Cardiac muscle cell (in vitro differentiated cells and primary cell): ENCODE measurements at places on chromosomes 3 and 15.

DNA sequence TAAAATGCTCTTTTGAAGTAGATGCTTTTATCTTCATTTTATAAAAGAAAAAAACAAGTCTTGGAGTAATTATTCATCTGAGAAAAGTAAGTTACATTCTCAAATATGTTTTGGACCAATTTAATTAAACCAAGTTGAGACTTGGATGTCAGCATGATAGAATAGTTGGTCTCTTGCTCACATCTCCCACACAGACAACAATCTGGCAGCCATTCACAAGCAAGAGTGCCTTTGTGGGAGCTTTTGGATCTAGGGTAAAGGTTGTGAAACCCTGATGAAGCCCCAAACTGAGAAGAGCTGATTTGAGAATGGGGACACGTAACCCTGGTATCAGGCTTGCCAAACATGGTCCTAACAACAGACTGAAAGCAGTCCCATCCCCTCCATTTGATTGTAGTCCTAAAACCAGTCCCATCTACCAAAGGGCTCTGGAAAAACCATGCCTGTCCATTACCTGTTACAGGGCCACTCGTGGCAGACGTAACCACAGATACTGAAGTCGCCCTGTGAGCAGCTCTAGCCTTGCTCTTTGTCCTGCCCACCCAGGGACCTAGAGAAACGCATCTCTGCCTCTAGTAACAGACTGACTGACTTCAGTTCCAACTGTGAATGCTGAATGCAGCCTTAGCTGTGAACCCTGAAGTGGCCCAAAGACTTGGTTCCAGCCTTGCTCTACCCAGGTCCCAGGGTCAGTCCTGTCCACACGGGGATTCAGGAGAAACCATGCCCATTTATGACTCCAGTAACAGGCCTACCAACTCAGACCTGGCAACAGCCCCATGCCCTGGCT lies 145.5 kb upstream of the SYNPR start:
- DNase-seq: no peak

- DNase-seq: peak; percentile 61
Observed at GRCh38 chr3:45968706-45969105, 25.4 kb downstream of the CXCR6 start.

GRCh38 chr3:187673012-187673411 lies 2.8 kb upstream of the SST start:
- no peak for DNase-seq

DNA sequence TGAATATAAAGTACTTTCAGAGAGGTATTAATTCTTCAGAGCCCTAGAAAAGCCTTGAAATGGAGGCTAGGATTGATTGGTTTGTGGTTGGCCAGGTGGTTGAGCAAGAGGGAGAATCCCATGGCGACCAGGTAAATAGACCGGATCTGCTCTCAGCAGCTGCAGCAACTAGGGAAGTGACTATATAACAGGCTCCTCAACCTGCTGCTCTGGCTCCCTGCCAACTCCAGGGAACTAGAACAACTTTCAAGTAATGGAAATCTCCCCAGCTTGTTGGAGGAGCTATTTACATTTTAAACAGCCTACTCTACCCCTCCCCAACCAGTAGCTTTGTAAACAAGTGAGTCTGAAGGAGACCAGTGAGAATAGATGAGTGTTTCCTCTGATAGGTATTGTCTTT lies 121.8 kb upstream of the CADM2 start:
- peak; percentile 58 for DNase-seq

GRCh38 chr3:62922326-62922725 lies 47.1 kb upstream of the CADPS start:
- DNase-seq: no peak

- no peak for DNase-seq
Observed at GRCh38 chr15:66484539-66485112, 12.9 kb downstream of the SNAPC5 start.

DNA sequence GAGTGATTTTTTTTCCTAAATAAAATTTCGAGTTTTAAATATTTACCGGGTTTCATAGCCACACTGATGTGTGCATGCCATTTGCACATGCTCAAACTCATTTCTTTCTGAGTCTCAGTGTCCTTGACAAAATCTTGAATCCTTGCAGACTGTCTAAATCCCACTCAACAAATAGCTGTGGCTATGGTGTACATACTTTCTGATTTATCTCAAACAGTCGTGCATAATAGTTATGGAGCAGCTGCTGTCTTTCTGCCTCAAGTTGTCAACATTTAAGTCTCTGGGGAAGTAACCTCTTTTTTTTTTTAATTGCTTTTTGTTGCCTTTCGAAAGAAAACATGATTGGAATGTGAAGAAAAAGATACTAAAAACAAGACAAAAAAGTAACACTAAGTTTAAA lies 52.8 kb upstream of the UTS2B start:
- no peak for DNase-seq

DNA sequence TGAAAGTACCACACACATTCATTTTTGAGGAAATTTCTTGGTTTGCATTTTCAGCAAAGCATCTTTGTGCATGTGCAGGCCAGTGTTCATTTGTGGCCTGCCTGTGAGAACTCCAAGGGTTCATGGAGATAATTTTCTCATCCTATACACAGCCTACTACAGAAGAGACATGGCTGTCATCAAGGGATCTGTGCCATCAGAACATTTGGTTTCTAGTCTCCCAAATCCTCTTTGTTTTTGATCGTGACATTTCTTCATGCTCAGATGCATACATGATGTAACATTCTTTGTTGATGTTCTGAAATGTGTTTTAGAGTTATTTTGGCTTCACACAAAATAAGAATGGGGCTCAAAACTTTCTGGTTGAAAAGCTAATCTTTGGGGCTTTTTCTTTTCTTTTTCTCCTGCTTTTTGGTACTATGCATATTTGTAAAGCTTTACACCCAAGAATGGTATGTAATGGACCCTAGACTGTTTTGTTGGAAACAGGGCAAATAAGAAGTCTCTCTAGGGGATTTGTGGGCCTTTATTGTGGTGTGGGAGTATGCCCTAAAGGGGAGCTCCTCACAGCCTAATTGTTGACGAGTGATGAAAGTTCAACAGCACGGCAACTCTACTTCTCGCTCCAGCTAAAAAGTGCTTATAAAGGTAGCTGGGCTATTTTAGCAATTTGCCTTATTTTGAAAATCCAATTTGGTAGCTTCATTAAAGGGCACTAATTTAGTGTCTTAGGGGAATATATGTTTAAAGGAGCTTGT lies 3.2 kb upstream of the ARPP21 start:
- no peak for DNase-seq

GRCh38 chr15:57082054-57082728 lies 163.7 kb downstream of the TCF12 start:
- DNase-seq: peak; percentile 52

- peak; percentile 71 for DNase-seq
Observed at GRCh38 chr3:24521420-24522145, 26.9 kb upstream of the THRB start.

- no peak for DNase-seq
Observed at GRCh38 chr3:109648027-109648426, 310.7 kb upstream of the DPPA4 start.

GRCh38 chr15:63950911-63951481 lies 95.3 kb downstream of the DAPK2 start:
- peak; percentile 50 for DNase-seq

DNA sequence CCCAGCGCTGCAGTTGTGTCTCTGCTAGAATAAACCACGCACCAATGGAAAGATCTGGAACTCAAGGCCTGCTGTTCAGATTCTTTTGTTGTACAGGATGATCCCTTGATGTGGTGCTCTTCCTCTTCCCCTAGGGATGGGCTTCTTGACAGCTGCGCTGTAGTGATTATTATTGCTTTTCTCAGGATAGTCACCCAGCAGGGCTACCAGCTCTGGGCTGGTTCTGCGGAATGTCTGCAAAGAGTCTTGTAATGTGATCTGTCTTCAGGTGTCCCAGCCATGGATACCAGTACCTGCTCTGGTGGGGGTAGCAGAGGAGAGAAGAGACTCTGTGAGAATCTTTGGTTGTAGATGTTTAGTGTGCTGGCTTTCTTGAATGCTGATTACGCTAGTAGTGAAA lies 974.2 kb downstream of the NSUN3 start:
- DNase-seq: no peak

DNA sequence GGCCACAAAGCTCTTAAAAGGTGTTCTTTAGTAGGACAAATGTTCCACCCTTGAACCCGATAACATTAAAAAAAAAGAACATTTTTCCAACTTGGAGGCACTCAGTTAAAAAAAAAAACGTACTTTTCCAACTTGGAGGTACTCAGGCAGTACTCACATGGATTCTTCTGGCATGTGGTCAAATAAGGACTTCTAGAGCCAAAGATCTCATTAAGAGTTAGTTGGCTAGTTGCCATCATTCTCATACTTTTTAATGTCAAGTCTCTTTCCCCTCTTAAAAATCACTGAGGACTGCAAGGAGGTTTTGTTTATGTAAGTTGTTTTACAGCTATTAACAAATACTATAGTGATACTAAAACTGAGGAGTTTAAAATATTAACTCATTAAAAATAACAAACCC lies 101.0 kb downstream of the CADPS start:
- no peak for DNase-seq

- no peak for DNase-seq
Observed at GRCh38 chr3:16936233-16936632, 51.5 kb downstream of the PLCL2 start.

GRCh38 chr3:151085889-151086483 lies 522 bp downstream of the MED12L start:
- no peak for DNase-seq

GRCh38 chr3:111764645-111765091 lies 94.4 kb upstream of the PHLDB2 start:
- DNase-seq: no peak

GRCh38 chr15:65576664-65577063 lies 34.3 kb downstream of the INTS14 start:
- no peak for DNase-seq

DNA sequence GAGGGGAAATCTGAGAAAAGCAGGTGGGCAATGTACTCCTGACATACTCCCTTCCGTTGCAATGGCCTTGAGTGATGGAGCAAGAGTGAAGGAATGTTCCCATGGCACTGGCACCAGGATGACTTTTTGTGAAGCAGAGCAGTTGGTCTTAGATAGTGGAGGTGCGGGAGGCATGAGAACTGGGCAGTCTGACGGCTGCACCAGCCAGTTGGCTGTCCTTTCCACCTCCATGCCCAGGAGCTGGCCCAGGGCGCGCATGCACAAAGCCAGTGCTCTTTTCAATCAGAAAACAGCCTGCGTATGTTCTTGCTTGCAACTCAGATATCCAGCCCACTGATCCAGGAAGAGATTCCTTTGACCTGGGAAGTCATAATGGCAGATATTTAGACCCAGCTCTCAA lies 136.8 kb downstream of the PGPEP1L start:
- no peak for DNase-seq

DNA sequence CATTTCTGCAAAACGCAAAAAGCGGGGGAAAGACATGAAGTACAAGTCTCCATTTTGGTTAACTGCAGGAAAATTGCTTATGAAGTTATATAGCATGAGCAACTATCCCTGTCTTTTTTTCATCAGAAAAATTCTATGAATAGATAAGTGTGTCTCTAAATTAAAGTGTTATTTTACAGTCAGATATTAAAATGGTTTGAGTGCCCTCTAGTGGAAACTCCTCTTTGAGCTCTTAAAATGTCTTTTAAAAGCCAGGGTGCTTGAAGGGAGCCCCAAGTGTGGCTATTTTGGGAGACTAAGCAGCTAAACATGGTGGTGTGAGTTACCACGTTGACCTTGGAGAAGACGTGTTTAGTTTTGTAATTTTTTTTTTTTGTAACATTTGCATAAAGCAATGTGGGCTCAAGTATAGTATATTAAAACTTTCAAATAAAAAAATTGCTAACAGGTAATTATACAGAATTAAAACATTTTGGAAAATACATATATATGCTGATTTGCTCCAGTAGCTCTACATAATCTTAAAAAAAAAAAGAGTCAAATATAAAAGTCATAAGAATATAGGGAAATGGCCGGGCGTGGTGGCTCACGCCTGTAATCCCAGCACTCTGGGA lies 77.2 kb downstream of the PPP2R3A start:
- peak; percentile 79 for DNase-seq

- no peak for DNase-seq
Observed at GRCh38 chr3:63613561-63613960, 38.9 kb upstream of the SNTN start.
